Right renal cortex interstitium (tissue), 3 donors: ENCODE measurements at places on chromosomes 2 and 18.

DNA sequence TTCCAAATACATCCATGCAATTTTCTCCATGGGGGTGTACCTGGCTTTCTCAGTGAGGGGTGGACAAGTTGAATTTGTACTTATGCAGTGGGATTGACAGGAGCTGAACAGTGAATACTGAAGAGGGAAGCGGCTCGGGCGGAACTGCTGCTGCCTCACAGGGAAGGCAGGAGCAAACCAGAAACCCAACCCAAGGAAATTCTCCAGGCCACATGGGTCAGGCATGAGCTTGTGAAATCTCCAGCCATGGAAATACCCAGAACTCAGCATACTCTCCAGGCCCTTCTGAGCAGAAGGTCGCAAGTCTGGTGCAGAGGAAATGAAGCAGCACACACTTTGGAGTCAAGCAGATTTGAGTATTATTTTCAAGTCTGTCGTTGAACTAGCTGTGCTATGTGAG, 26.5 kb upstream of the INO80C start:
- DNase-seq: no peak

DNA sequence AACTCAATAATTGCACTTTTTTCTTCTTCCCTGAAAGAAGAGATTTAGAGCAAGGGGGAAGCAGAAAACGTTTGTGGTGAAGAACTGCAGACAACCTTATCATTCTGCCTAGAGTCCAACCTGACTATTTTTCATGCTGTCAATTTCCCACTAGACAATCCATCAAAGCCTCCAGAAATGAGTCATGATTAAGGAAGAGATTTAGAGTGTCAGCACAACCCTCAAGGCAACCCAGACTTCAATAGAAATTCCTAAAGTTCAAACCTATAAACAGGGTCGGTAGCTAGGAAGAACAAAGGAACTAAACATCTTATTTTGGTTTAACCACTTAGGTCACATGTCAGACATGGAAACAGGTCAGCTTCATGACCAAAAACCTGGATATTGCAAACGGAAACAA, 86.9 kb downstream of the SLC25A12 start:
- no peak for DNase-seq

DNA sequence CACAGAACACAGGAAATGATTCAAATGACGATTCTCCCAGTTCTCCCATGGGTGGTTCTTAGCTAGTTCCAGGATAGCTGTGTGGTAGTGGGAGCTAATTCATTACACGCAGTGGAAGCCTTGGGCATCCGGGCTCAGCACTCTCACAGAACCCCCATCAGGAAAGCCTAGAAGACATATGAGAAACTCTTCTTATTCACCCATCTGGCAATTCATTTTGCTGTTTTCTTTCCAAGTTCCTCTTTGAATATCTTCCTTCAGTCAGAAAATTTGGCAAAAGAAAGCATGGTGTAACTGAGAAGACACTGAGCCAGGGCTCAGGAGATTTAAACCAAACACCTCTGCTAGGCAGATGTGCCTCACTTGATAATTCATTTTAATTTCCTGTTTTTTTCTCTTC, 85.2 kb upstream of the FN1 start:
- DNase-seq: no peak

GRCh38 chr18:5515011-5515784, 28.6 kb downstream of the EPB41L3 start:
- no peak for DNase-seq

- no peak for DNase-seq
These were observed 155.9 kb upstream of the CAPN13 start for GRCh38 chr2:30963184-30963583.

DNA sequence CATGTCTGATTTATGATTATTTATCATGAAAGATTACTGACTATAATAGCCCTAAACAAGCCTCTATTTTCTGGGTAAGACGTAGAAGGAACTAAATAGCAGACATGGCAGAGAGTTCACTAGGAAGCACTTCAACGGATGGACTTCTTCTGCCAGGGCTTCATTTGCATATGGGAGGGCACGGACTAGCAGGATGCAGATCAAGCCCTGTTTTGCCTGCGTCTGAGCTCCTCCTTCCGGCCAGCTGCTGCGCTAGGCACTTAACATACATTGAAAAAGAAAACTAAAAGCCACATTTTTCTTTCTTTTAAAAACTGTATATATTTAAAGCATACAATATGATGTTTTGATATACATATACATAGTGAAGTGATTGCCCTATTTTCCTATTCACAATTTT, 340.0 kb upstream of the MEX3C start:
- DNase-seq: no peak

DNA sequence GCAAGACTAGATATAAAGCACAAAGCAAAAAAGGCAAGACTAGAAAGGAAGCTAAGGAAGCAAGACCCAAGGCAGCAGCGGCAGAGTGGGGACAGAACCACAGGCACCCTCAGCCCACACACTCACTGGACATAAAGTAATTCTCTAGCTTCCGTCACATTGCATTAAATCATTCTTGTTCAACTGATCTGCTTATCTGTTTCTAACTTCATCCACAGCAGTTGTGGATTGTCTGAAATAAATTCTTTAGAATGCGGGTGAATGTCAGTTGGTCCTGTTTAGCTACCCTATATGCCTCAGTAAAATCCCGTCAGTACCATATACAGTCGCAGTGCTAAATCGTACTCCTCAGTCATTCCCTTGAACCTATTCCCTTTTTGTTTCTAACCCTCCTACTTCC, 183.2 kb upstream of the SLC39A10 start:
- DNase-seq: no peak

DNA sequence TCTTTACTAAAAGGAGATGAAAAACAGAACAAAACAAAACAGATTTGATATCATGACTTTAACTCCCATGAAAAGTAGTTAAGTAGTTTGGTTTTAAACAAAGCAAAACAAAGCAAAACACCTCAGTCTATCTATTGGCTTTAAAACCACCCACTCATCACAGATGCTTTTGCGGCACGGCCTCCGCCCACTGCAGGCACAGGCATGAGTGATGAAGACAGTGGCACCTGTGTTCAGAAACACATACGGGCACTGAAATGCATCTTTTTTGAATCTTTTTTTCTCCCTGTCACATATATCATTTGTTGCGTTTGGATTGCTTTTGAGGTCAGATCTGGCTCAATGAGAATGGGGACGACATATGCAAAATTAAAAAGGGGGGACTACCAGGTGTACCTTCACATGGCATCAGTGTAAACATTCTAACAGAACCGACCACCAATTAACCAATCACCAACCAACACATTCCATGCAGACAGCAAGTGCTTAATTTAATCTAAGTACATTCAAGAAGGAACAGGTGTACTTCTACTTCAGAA, 147.4 kb upstream of the REV1 start:
- DNase-seq: no peak

- DNase-seq: no peak
These were observed 40.7 kb downstream of the IL1R2 start for GRCh38 chr2:102032368-102033030.

DNA sequence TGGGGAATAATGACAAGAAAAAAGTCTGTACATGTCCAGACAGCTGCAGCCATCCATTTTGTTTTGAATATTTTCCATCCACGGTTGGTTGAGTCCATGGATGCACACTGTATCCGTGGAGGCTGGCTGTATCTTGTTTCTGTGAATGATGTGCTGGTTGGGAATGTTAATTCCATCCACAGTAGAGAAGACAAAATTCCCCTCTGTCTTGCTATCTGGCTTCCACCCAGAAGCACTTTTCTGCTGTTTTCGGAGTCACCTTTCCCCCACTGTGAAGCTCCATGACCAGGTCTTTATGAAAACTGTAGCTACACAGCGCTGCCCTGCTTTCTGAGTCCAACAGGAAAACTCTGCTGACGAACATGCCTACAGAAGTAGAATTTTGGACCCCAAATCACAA, 122.3 kb downstream of the HRH4 start:
- no peak for DNase-seq
